Left colon (tissue), 2 donors: ENCODE measurements at places on chromosomes 16 and 17. TPM values are rescaled to one million over a fixed set of nuclear protein-coding genes. Genes with fewer than 3 reads are reported as not detected.

Gene C17orf100
- total RNA-seq = 2.0 TPM

DNA sequence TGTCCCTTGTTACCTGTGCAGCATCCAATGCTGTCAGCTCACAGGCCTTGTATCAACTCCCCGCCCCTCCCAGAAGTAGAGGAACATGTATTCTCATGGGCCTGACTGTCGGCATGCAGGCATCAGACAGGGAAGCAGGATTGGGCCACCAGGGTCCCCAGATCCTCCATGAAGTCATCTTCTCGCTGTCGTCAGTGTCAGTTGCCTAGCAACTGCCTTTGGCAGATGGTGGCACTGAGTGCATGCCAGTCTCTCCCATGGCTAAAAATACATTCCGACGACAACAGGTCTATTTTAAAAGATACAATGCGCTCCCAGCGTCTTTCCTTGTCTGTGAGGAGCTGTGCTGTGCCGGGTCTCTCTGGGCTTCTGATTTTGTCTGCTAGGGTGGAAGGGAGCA, 36.8 kb upstream of the CES5A start:
- DNase-seq = no peak

DNA sequence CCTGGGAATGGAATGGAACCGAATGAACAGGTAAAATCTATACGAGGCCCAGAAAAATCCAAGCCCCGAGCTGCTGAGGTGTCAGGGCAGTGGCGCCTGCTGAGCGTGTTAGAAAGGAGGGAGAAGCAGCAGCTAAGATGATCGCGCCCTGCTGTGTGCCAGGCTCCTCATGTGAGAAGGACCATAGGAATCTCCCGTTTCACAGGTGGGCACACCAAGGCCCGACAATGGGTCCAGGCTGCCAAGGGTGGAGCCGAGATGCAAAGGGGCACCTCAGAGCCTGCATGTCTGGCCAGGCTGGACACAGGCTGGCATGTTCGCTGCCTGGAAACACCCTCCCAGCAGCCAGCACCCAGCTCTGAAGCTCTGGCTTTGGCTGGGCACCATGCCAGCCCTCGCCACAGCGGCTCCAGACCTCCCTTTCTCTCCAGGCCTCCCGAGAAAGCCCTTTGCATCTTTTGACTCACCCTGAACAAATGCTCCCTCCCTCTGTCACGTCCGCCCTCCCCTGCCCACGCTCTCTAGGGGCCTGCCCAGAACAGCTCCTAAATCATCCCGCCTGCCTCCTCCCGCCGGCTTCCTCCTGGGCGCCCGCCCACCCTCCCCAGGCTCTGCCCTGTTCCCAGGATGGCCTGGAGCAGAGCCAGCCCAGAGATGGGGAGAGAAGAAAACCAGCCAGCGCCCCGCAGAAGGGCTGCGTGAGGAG, 217.8 kb upstream of the GSE1 start:
- peak; percentile 86 for DNase-seq

Gene AANAT
- not detected for total RNA-seq

GRCh38 chr16:48323783-48324775, 61.1 kb downstream of the SIAH1 start:
- DNase-seq = no peak

GRCh38 chr17:50468304-50469207, at the start of gene CHAD:
CHAD (minus strand) TSS chr17:50468880; CDS start chr17:50468813, 67 bp downstream.
- DNase-seq = no peak

DNA sequence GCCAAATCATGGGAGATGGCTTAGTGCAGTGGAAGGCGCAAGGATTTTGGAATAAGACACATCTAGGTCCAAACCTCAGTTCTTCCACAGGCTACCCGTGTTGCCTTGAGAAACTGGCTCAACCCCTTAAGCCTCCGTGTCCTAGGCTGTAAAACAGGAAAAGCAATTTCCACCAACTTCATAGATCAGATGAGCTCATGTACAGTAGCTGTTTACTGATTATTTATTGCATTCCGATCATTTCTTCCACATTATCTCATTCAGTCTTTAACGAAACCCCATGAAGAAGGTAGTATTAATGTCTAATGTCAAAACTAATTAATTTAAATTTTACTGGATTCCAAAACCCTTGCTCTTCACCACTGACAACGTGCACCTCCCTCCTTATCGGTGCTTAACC, 231.6 kb downstream of the GRIN2A start:
- DNase-seq = no peak

DNA sequence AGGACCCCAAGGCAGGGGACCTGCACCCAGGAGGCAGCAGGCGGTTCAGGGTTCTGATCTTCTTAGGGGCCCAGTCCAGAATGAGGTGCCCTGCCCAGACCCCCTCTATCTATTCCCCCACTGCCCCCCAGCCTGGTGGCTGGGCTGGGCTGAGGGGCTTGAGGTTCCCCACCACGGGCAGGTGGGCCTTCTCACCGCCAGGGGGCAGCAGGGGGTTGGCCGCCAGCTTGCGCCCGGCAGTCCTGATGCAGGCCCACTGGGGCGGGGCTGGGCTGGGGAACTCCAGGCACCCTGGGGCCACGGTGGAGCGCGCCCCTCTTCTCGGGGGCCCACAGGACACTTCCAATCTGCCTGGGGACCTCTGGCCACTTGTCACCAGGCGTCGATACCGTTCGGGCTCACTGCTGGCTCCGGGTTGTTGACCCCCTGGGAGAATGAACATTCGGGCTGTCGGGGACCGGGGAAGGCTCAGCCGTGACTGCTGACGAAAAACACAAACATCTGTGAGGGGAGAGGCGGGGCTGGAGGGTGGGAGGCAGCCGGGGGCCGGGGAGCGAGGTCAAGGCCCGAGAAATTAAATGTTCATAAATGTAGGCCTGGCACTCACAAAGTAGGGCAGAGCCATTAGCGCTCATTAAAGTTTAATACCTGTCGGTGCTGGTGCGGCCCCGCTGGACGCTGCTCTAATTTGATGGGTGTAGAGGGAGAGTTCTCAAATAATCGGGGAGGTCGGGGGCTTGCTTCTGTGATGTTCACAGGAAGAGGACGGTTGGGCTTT, 219.3 kb upstream of the GSE1 start:
- peak; percentile 59 for DNase-seq

Gene MT1E
- total RNA-seq = 64.7 TPM

- no peak for DNase-seq
Observed at GRCh38 chr16:23987443-23987842, 151.7 kb downstream of the PRKCB start.

GRCh38 chr17:34276826-34277225, 6.8 kb downstream of the CCL7 start:
- DNase-seq = no peak

DNA sequence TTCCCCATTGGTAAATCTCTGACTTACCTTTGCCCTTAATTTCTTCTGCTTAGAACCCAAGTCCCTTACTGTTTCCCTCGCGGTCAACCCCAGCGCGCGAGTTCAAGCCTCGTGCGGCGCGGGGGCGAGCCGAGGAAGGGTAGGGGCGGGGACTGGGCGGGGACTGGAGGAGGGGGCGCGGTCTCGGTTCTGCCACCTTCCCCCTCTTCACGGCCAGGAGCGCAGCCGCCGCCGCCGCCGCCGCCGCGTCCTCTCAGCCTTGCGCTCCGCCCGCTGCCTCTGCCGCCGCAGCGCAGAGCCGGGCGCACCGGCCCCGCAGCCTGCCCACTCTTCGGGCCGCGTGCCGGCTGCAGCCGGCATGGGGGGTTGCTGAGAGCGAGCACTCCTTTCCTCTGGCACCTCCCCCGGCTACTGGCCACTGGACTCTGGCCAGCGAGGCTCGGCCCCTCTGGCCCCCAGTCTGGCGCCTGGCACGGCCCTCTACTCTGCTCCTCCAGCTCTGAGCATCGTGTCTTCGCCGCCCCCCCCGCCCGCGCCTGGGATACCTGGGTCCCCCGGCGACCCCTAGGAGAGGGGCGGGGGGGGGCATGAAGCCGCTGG, at the start of gene RAPGEFL1:
Gene RAPGEFL1 (plus strand): TSS at position 196 of the 600 bp plus-strand sequence. CDS start 392 bp downstream, at position 588.
- peak; percentile 84 for DNase-seq

- no peak for DNase-seq
Observed at GRCh38 chr16:59567496-59567895, 833.4 kb upstream of the GOT2 start.

GRCh38 chr16:46629331-46630219, 8.4 kb upstream of the SHCBP1 start:
- DNase-seq = no peak

Gene RNF157
- total RNA-seq = 89.3 TPM

GRCh38 chr17:30571921-30572320, 94.7 kb downstream of the GOSR1 start:
- DNase-seq = no peak

Gene LIG3
- total RNA-seq = 30.2 TPM
